H4 (cell line): ENCODE measurements at places on chromosomes 7 and 10. TPM values are rescaled to one million over a fixed set of nuclear protein-coding genes. Genes with fewer than 3 reads are reported as not detected.

- DNase-seq, result no peak
Observed at GRCh38 chr10:78170026-78170475, 136.4 kb downstream of the RPS24 start.

GRCh38 chr10:77060913-77061312 lies 576.7 kb downstream of the KCNMA1 start:
- DNase-seq, result no peak

GRCh38 chr7:108002726-108003598 lies at the start of gene LAMB1:
Gene LAMB1, minus strand, starts transcription at chr7:108003161. Its CDS starts 276 bp downstream, at chr7:108002885.
- peak; percentile 85 for DNase-seq

Gene AGAP5
- total RNA-seq, result 1.7 and 24.6 TPM in 2 replicates

Gene EPHA1
- total RNA-seq, result not detected in 2 replicates

DNA sequence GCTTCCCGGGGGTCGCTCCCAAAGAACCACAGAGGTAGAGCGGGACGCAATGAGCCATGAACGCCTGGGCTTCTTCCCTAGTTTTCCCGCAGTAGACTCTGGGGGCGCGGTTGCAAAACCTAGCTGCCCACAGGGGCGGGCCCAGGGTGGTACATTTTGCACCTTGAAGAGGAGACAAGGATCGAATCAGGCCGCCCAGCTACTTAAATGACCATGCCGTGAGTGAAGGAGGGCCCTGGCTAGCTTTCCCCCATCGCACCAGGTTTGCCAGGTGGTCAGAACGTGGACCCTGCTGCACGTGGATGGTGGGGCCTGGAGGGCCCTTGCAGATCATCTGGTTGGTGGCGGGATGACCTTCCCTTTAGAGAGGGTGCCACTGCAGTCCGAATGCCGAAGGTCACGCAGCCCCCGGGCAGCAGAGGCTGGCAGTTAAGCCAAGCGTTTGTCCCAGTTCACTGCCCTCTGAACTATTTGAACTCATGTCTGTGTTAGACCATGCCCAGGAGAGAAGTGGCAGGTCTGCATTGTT lies 604 bp upstream of the SHTN1 start:
- no peak for DNase-seq

- DNase-seq, result no peak
Observed at GRCh38 chr10:76007667-76008181, 576.3 kb downstream of the LRMDA start.

DNA sequence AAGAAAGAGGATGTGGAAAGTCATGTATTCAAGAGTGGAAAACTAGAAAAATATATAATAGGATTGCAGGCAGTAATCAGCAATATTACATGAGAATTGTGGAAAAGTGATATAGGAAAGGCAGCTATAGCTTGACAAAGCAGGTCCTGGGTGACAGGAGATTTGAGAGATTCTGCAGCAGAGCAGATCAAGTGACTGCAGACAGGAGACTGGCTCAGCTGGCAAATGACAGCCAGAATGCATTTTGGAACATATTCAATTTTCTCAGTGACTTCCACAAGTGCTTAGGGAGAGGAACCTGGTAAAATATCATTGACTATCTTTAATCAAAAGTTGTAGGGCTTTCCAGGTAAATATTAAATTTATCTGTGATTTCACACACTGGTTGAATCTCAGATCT lies 260.5 kb upstream of the CACNA2D1 start:
- no peak for DNase-seq

Gene ELOVL3
- not detected in 2 replicates for total RNA-seq

- no peak for DNase-seq
Observed at GRCh38 chr10:78802431-78802830, 266.3 kb upstream of the ZMIZ1 start.

DNA sequence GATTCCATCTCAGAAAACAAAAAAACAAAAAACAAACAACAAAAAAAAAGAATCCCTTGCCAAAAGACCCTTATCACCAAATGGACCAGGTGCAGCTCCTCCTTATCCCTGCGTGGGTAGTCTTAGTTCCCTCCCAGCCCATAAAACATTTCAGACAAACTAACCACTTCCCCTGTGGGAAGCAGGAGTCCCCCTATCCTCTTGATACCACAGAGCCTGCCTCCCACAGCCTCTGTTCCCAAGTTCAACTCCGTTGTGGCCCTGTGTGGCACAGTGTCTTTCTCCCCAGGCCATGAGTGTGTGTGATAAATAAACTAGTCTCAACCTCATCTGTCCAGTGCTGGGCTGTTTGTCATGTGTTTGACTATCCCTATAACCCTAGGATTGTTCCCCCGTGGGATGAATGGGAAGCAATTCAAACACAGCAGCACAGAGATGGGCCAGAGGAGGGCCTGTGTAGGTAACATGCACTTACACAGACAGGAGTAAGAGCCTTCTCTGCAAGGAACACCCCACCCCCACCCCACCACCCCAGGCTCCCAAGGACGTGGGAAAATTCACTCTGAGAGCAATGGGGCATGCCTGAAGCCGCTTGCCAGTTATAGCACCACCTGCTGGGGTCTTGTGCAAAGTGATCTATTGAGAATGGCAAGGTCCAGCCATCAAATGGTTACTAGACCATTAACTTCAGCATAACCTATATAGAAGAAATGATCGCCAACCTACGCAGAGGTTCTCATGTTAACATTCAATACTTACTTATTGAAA lies 147.1 kb upstream of the GHITM start:
- peak; percentile 60 for DNase-seq

Gene AGAP6
- 1.2 and 1.3 TPM in 2 replicates for total RNA-seq

DNA sequence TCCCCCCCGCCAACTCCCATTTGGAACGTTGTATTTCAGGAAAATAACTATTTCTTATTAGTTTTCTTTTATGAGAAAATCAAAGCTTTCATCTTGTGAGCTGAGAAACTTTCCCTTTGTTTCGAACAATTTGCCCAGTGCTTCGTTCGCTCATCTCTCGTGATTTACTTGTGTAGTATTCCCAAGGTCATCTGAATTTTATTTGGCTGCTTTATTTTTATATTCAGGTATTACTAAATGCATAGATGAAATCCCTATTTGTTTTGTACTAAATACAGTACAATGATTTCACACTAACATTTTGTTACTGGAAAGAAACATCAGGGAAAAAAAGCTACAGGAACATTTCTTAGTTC lies 12.0 kb upstream of the EBLN1 start:
- DNase-seq, result no peak

DNA sequence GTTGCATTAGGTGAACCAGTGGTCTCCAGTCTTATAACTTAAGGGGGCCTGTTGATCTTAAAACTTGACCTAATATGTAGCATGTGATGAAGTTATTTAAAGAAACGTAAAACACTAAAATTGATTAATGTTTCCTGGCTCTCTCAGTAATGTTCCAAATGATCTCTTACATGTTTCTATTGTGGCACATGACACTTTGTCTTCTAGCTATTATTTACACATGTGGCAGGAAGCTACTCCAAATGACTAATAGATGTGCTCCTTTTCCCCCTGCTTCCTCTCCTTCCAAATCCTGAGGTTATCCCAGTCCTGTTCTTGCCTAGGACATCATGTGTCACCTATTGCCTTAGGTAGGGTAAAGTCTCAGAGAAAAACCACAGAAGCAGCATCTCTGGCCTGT lies 89.4 kb downstream of the FAS start:
- no peak for DNase-seq

Gene GNA12
- 14.4 and 24.4 TPM in 2 replicates for total RNA-seq

DNA sequence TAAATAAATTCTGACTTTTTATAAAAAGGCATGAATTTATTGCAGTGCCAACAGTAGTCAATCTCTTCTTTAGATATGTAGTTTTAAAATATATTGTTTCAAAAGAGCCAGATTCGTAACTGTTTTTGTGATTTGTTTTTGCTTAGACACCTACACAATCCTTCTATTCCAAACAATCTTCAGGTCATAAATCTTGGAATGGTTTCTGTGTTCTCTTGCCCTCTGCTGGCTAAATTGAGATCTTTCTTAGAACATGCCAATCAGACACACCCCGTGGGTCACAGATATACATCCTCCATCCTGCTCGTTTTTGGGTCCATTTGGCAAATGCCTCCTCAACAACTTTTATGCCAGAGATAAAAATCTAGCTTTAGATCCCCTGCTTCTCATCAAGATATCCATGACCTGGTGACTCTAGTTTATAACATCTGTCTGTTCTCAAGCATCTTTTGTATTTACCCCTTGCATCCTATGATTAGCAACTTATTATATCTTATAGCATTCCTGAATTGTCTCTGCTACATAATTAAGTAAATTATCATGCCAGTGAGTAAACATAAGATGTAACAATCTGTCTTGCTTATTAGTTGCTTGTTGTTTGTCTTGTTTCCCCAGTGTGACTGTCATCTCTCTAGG lies 35.3 kb upstream of the IFRD1 start:
- DNase-seq, result peak; percentile 54

- DNase-seq, result no peak
Observed at GRCh38 chr10:100697631-100698030, 47.8 kb upstream of the PAX2 start.

DNA sequence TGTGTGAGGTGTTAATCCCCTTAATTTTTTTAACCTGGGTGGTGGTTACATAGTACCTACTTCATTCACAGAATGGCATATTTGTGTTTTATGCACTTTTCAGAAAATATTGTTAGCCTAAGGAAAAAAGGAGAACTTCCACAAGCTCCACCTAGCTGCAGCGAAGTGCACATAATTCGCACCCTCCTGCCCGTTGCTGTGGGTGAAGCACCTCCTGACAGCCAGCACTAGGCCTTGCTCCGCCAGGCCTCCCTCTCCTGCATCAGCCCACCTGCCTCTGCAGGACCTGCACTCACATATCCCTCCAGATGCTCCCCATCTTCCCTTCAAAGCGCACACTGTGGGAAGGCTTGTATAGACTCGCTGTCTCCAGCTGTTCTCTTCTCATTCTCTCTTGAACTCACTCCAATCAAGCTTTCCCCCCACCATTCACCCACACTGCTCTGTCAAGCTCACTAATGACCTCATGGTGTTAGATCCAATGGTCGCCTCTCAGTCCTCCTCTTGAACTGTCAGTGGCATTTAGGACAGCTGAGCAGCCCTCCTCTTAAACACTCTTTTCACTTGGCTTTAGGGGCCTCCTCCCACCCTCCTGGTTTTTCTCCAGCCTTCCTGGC lies 20.7 kb upstream of the GRID1 start:
- no peak for DNase-seq

Gene FAM200A
- total RNA-seq, result 9.8 and 11.3 TPM in 2 replicates

- DNase-seq, result peak; percentile 65
Observed at GRCh38 chr7:3089493-3089892, 45.8 kb upstream of the CARD11 start.

DNA sequence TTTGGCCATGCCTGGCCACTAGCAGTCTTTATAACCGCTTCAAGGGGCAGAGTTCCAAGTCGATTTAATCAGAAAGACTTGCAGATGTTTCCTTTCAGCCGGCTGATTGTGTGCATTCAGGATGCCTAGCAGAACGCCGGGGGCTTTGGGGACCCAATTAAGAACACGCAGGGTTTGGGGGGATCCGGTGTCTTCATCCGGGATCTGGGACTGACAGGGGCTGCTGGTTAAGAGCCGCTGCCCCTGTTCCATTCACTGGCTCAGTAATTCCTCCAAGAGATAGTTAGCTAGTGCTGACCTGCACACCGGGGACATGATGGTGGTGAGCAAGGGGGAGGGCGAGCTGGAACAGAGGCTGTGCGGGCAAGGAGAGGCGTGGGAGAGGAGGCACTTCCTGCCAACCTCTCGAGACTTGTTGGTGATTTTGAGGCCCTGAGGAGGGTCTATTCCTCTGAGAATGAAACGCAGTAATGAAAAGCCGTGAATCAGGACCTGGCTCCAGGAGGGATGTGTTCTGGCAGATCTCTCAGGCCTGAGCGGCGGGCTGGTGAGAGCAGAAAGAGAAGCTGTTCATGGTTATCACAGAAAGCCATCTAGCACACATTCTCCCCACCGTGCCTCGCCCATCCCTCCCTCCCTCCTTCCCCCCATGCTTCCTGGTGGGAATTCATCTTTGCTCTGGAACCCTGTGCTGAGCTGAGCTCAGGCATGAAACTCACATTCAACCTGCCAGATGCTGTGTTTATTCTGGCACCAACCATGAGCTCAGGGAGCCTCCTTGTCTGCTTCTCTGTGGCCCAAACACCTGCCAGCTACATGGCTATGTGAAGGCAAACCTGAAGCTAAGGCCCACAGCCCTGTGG lies 152.0 kb downstream of the CCDC3 start:
- DNase-seq, result no peak

DNA sequence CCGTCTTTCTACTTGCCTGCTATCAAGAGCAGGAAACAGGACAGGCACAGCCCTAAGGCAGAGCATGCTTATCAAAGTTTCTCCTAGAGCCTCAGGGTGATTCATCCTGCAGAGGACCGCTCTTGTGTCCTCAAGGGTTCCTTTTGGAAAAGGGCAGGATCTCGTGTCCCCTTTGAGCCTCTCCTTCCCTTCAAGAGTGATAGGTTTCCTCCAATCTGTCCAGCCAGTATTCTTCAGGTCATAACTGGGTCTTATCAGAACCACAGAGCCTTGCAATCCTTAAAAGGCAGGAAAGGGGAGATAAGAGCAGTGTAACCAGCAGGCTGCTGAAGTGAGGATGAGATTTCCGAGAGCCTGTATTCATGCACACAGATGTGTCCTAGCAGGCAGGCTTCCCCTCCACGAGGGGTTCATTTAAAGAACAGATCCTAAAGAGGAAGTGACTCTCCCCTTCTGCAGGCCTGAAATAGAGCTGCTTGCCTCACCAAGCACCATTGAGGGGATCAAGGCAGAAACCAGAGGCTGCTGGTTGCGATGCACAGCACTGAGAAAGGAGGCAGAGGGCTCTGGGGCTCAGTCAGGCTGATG lies 90.5 kb upstream of the SVIL start:
- no peak for DNase-seq

- DNase-seq, result no peak
Observed at GRCh38 chr7:49111706-49112105, 187.4 kb downstream of the CDC14C start.

DNA sequence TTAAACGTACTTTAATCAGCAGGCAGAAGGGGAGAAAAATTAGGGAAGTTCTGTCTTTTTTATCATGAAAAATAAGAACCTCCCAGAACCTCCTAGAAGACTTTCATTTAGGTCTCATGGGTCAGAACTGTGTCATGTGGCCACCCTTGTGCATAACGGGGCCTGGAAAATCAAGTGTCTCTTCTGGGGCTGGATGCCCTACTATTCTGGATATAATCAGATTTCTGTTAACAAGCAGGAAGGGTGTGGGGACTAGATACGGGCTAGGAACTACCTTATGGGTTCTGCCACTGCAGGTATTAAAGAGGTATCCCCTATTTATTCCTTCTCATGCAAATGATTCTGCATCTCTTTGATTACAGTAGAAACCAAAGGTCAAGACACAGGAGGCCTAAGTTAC lies 14.1 kb downstream of the LANCL2 start:
- DNase-seq, result no peak

Gene PSPH
- total RNA-seq, result 178 and 207 TPM in 2 replicates

Gene SLC26A5
- total RNA-seq, result not detected in 2 replicates

DNA sequence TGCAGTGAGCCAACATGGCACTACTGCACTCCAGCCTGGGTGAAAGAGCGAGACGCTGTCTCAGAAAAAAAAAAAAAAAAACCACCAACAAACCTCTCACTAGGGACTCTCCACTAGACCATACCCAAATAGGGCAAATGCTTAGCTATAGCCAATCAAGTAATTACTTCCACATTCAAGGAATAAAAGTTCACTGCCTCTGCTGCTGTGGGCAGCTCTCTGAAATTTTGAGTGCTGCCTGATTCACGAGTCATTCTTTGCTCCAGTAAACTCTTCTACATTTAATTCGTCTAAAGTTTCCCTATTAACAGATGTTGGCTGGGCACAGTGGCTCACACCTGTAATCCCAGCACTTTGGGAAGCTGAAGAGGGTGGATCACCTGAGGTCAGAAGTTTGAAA lies 4.7 kb upstream of the NRBF2 start:
- no peak for DNase-seq
